ENCODE measurements at places on chromosomes 1 and 21. TPM values are rescaled to one million over a fixed set of nuclear protein-coding genes. Genes with fewer than 3 reads are reported as not detected.

The JAM2 gene
- 2.0 TPM for polyA plus RNA-seq

The DLGAP3 gene
- polyA plus RNA-seq, result 0.08 TPM

The ITGB2 gene
- 23.6 TPM for polyA plus RNA-seq

GRCh38 chr1:211332830-211333229 lies 6.2 kb downstream of the TRAF5 start:
- no peaks in the 10 kb centered on the region for H3K27me3 ChIP-seq
- no peaks in the 10 kb centered on the region for H3K4me1 ChIP-seq
- no peak overlapping the region for H3K4me3 ChIP-seq
- no peak overlapping the region for H3K27ac ChIP-seq
- DNase-seq, result no peak

GRCh38 chr1:216820345-216820744 lies 97.1 kb upstream of the ESRRG start:
- no peaks in the 10 kb centered on the region for H3K4me1 ChIP-seq
- H3K27ac ChIP-seq, result no peak overlapping the region
- no peaks in the 10 kb centered on the region for H3K36me3 ChIP-seq
- DNase-seq, result no peak
- H3K27me3 ChIP-seq, result peaks cover 5% of the 10 kb centered on the region

- DNase-seq, result no peak
- H3K27ac ChIP-seq, result no peak overlapping the region
- no peaks in the 10 kb centered on the region for H3K27me3 ChIP-seq
- peaks cover 5% of the 10 kb centered on the region for H3K36me3 ChIP-seq
- no peaks in the 10 kb centered on the region for H3K4me1 ChIP-seq
Measured at GRCh38 chr1:180997843-180998504, 24.7 kb downstream of the STX6 start.

DNA sequence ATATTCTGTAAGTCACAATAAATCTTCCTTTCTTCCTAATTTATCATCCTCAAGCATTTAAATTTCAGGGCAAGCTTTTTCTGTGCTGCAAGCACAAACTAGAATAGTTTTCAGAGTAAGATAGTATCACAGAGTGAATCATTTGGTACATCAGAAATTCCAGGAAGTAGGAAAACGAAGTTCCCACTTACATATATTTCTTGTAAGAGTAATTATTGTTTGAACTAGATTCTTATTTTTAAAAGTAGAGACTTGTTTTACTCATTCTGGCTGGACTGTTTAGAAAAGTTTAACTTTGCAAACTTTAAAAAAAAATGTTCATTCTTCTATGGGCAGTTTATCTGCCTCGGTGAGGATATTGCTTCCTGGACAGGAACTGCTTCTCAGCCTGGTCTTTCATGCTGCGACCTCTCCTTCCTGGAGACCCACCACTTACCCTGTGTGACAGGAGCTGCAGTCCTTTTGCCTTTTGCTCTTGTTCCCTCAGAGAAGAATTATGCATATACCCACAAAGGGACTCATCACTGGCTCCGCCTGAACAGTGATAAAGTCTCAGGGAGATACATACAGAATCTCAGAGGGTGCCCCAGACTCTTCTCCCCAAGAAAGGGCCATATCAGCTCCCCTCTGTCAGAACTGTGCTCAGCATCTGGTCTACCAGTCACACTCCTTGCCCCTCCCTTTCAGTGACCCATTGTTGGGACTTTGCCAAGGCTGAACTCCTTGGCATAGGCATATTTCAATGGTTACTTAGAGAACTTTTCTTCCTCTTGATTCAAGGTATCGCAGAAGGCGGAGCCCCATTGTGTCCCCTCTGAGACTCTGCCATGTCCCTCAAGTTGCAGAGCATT lies 102.7 kb upstream of the CD55 start:
- peaks cover 3% of the 10 kb centered on the region for H3K4me1 ChIP-seq
- H3K4me3 ChIP-seq, result no peak overlapping the region
- no peaks in the 10 kb centered on the region for H3K27me3 ChIP-seq
- no peak overlapping the region for H3K27ac ChIP-seq
- DNase-seq, result no peak

Data from liver (tissue), 10 donors.